Neural crest cell (in vitro differentiated cells): ENCODE measurements at places on chromosomes 12 and 14.

- no peak for DNase-seq
Measured at GRCh38 chr14:22010545-22011252, 337.1 kb upstream of the OR4E1 start.

GRCh38 chr14:24054646-24055045 is 2.8 kb downstream of the CARMIL3 start:
- DNase-seq = no peak

DNA sequence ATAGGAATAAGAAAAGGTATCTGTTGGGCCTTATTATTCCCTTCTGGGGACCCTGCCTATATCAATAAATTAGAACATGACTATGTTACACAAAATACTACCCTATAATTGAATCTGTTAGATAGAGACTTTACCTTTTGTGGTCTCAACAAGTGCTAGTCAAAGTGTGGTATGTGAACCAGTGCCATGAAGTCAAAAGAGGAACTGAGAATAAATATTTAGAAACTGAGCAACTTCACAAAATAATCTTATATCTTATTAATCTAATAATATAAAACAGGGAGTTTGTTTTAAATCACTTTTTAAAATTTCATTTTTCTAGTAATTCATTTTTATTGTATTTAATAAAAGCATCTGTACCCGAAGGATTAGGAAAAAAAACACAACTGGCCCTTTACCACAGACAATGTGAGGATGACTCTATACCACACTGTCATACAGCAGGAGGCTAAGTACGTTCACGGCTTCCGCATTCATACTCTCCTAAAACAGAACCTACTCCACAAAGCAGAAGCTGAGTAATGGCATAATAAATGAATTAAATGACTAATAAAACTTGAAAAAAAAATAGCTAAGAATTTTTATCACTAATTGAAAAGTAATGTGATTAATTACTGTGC is 42.1 kb downstream of the SEC23A start:
- no peak for DNase-seq

DNA sequence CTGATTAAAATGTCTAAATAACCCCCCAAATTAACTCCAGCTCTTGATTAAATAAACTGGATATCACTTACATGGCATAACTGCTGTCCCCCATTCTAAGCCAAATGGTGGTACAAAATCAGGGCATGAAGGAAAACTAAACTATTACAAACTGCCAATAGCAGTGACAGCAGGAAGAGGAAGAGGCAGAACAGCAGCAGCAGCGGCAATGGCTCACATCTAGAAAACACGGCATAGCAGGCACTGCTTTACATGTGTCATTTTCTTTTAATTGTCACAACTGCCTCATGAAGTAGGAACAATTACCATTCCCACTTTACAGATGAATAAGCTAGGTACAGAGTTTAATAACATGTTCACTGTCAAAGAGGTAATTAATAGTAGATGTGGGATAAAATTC is 92.0 kb downstream of the EPS8 start:
- no peak for DNase-seq

GRCh38 chr12:122730215-122731014 is at the start of gene HCAR1:
TSS of gene HCAR1 (minus strand) at chr12:122730844. CDS start at chr12:122730339, 505 bp downstream.
- no peak for DNase-seq

DNA sequence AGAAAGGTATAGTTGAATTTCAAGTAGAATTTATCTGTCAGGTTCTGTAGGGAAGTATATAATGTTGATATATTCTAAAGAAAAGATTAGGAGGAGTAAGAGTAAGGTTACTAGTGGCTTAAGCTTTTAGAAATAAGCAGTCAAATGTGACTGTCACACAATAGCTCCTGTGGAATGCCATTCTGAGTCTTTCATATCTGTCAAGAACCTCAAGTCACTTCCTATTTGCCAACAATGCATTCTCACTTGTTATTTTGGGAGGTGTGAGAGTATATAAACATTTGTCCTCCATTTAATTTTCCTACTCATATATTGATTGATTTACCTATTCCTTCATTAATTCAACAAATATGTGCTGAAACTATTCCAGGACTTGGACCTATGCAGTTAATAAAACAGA is 11.7 kb downstream of the CLEC9A start:
- DNase-seq = no peak

DNA sequence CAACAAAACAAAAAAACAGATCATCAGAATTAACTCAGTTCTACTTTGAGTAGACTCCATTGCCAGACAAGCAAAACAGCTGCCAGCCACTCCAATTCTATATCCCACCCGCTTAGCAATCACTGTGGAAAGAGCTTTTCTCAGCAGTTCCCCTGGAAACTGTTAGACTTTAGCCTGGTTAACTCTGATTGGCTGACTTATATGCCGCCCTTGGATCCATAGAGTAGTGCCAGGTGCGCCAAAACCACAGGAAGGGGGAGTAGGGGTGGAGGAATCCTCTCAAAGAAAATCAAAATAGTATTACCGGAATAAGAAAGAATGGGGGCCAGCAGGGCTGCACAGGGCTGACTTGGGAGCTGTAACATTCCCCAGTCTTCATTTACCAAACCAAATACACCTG is 5.4 kb upstream of the EML5 start:
- DNase-seq = no peak

GRCh38 chr12:6322969-6323339 is 12.5 kb downstream of the PLEKHG6 start:
- no peak for DNase-seq

GRCh38 chr12:106119301-106119700 is 19.5 kb downstream of the NUAK1 start:
- no peak for DNase-seq

- DNase-seq = no peak
Measured at GRCh38 chr12:64395739-64396138, 5.2 kb upstream of the C12orf56 start.

- DNase-seq = no peak
Measured at GRCh38 chr12:89228491-89228890, 123.8 kb downstream of the DUSP6 start.

- DNase-seq = no peak
Measured at GRCh38 chr14:93028724-93029076, 87.0 kb downstream of the ITPK1 start.

DNA sequence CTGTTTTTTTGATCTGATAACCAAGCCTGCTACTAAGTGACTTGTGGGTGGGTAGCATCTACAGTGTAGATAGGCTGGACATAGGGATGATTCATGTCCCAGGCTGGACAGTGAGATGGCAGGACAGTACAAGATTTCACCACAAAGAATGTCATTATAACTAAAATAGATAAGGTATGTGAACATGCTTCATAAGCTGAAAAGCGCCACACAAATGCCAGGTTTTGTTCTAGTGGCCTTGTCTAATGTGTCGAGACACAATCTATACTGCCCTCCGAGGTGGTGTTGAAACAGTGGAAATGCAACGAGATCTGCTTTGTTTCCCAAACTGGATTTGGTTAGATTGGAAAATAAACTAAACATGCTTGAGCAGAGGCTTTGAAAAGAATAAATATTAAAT is 4.4 kb downstream of the LGALS3 start:
- DNase-seq = no peak

DNA sequence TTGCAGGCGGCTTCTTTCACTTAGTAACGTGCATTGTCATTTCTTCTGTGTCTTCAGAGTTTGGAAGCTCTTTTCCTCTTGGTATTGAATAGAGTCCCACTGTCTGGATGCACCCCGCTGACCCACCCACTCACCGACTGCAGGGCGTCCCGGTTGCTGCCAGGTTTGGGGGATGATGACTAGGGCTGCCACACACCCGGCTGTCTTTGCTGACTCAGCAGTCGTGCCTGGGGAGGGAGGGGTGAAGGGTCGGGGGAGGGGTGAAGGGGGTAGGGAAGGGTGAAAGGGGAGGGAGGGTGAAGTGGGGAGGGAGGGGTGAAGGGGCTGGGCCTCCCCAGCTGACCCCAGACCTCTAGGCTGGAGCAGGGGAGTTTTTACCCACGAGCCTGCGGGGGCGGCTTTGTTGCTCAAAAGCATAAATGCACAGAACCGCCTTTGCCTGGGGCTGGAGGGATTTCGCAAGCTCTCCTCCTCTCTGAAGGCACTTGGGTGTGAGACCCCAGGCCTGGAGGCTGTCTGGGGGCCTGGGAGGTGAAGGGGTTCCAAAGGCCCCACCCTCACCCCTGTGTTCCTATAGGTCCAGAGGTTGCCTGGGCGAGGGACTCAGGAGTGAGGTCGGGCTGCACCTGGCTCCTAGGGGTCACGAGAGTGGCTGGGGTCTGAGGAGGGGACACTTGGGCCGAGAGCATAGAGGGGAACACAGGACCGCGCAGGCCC is 31.3 kb upstream of the ULK1 start:
- DNase-seq = no peak

DNA sequence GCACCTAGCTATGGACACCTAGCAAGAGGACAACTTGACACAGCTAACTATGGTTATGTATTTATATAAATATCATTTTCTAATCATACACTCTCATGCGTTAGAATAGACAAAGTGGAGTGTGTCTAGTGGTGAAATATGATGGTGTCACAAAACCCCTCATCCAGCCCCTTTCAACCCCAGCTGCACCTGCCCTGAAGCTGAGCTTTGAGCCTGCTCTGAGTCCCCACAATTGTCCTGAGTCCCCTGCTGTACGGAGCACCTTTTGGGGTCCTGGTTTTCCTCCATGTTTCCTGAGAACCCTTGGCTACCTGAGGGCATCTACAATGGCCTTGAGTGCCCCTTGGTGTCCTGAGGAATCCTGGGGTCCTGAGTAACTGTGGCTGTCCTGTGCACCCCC is 1072.8 kb downstream of the TMEM121 start:
- no peak for DNase-seq

- DNase-seq = no peak
Measured at GRCh38 chr12:26359576-26359975, 164.2 kb downstream of the SSPN start.
